ENCODE measurements at places on chromosomes 6 and 20.

GRCh38 chr6:7008451-7008988 lies 99.2 kb upstream of the RREB1 start:
- no peak for DNase-seq

DNA sequence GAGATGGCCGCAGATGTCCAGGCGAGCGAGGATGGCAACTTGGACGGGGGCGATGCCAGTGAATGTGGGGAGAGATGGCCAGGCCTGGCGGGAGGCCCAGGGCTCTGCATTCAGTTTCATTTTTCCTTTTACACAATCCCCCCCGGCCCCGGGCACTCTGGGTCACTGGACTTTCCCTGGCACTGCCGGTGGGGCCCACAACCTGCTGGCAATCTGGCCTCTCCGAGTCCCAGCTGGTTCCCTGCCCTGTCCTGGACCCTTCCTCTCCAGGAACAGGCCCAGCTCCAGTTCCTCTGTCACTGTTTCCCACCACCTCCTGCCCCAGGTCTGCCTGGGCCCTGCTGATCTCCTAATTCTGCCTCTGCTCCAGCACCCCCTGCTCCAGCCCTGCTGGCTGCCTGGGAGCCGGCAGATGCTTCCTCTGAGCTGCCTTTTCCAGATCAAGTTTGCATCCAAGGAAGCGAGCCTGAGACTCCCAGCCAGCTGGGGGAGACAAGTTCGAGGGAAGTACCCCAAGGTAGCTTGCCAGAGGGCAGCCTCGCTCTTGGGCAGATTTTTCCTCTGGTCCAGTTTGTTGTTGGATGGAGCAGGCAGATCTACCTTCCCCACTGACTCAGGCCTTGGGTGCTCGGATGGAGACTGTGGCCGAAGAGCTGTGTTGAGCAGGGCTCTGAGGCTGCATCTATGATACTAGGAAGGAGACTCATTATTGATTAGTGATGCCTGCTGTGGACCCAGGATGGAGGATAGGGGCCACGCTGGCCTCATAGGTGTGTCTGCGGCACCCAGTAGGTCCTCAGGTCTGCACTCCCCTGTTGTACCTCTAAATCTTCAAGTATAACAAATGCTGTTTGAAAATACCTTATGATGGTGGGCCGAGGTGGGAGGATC lies 83.2 kb downstream of the CEBPB start:
- DNase-seq, result no peak

GRCh38 chr6:43999628-44000027 lies 127.6 kb downstream of the MRPL14 start:
- no peak for DNase-seq

DNA sequence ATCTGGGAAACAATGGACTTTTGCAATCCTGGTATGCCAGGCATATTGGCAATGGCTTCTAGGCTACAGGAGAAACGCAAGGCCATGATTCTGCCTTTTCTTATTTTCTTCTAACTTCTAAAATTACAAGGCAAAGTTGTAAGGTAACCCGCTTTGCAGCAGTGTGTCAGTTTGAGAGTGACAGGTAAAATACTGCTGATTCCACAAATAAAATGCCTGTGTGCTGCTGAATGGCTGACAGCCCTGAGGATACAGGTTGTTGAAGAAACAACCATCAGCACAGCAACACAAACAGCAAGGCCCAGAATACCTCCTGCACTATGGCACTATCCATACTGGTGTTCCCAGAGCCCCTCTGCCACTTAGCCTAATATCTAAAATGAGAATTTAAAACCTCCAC lies 37.1 kb downstream of the SLC17A1 start:
- DNase-seq, result no peak

GRCh38 chr6:38387461-38387860 lies 252.3 kb downstream of the BTBD9 start:
- no peak for DNase-seq

DNA sequence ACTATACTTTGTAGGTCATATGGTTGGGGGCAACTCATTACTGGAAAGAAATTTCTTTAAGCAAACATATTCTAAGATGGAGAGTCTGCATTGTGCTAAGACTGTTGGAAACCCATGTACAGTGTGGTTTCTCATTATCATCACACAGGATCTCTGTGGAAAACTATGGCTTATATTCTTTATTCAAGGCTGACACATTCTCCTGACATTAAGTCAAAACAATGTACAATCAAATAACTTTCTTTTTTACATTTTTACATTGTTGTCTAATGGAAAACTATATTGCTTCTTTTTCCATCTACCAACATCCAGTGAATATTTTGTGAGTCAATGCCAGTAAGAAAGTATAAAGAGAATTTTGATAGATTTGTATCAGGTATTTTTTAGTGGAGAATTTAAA lies 417.6 kb downstream of the GRIK2 start:
- DNase-seq, result no peak

GRCh38 chr20:1378735-1379125 lies 14.1 kb downstream of the FKBP1A start:
- DNase-seq, result no peak

DNA sequence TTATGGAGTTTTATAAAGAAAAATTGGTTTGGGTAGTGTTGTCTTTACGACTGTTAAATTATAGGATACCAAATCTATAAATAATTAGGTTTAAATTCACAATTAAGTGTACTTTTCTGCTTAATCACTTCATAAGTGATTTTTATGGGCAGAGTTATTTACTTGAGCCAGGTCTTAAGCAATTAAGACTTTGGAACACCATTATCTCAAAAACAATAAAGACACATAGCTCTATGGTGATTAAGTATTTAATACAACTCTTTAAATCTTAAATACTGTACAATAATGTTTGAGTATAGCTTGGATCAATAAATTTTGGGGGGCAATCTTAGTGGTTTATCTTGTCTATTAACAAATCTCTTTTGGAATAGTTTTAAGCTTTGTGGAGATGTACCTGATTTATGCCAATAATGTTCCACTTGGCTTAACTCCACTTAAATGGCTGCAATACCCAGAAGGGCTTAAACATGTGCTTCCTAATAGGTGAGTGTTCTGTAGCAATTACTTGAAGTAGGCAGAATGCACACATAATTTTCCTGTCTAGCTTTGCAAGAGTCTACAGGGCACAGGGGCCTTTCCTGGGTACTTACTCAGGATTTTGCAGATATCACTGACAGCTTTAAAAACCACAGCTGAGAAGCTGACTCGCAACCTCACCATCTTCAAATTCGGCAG lies 7.5 kb downstream of the FERMT1 start:
- no peak for DNase-seq

GRCh38 chr20:60056407-60057122 lies 98.3 kb downstream of the CDH26 start:
- DNase-seq, result no peak

DNA sequence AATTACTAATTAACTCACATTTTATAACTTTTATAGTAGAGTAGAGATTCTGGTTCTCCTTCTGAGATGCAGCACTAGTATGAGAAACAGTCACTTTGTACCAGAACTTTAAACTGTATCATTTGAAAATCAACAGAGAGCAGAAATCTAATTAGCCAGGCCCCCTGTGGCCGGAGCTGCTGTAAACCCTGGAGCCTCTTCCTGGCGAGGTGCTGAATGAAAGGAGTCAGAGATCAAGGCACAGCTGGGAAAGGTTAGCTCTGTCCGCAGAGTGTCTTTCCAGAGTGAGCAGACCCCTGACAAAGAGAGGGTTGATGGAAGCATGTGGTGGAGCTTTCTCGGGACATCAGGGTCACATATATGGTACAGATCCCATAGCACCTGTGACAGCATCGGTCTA lies 703.8 kb downstream of the RFPL4B start:
- no peak for DNase-seq

- DNase-seq, result no peak
Measured at GRCh38 chr6:64074981-64075380, 439.4 kb downstream of the PHF3 start.

GRCh38 chr6:45505470-45505869 lies 127.7 kb upstream of the SUPT3H start:
- DNase-seq, result no peak

DNA sequence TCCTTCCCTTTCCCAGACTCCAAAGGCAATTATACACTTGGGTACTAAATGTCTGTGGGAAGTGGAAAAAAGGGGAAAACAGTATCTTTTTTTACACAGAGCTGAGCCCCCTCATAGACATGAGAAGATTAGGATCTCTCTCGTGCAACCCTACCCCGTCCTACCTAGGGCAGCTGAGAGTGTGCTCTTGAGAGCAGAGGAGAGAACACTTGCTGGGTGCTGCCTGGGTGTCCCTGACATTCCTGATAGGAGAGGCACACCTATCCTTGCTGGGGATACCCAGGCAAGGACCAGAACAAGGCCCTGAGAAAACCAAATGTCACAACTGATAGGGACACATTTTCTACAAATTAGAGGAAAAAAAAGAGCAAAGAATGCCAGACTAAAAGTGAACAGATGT lies 81.2 kb downstream of the PREP start:
- no peak for DNase-seq

- peak; percentile 12 for DNase-seq
Measured at GRCh38 chr6:42049948-42050296, 402 bp upstream of the TAF8 start.

DNA sequence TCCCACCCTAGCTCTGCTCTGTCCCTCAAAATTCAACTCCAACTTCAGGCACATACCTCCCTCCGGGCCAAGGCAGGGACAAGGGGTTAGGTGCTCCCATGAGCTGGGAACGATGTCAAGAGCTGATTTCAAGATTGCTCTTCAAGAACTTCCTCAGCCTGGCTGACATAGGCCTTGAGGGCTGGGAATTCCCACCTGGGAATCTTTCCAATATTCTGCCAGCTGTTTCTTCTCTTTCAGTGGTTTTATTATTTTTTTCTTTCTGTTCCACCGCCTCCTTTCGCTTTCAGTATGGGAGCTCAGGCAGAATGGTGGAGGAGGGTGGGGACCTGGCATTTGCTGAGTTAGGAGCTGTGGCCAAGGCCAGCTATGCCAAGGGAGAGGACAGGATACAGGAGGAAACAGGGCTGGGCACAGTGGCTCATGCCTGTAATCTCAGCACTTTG lies 33.7 kb downstream of the SRSF3 start:
- no peak for DNase-seq

- no peak for DNase-seq
Measured at GRCh38 chr20:8858181-8858787, 210.6 kb upstream of the PLCB4 start.

DNA sequence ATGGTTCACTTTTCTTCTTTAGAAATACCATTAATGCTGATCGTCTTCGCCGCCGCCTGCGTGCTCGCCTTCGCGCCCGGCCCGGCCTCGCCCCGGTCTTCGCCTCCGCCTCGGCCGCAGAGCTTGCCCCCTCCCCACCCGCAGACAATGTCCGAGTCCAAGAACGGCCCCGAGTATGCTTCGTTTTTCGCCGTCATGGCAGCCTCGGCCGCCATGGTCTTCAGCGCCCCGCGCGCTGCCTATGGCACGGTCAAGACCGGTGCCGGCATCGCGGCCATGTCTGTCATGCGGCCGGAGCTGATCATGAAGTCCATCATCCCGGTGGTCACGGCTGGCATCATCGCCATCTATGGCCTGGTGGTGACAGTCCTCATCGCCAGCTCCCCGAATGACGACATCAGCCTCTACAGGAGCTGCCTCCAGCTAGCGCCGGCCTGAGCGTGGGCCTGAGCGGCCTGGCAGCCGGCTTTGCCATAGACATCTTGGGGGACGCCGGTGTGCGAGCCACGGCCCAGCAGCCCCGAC lies 4.8 kb upstream of the PRPH2 start:
- DNase-seq, result no peak

GRCh38 chr6:87384449-87384848 lies 23.3 kb upstream of the CFAP206 start:
- DNase-seq, result no peak

DNA sequence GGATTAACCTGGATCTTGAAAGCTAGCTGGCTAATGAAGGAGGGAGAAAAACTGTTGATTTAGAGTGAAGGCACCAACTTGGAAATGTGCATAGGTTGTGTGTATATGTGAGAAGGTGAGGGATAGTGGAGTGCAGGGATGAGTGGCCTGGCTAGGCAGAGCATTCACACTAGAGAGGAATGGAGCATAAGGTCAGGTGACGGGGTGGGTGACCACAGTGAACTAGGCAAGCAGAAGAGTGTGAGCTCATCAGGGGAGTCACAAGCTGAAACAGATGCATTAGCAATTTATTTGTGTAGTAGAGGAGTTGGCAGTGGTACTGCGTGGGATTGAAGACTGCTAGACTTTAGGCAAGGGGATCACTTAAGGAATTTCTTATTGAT lies 10.5 kb downstream of the ANKRD66 start:
- no peak for DNase-seq

- DNase-seq, result no peak
Measured at GRCh38 chr20:51132279-51132678, 109.4 kb upstream of the KCNG1 start.

- no peak for DNase-seq
Measured at GRCh38 chr20:56439771-56440291, 27.8 kb downstream of the CASS4 start.

DNA sequence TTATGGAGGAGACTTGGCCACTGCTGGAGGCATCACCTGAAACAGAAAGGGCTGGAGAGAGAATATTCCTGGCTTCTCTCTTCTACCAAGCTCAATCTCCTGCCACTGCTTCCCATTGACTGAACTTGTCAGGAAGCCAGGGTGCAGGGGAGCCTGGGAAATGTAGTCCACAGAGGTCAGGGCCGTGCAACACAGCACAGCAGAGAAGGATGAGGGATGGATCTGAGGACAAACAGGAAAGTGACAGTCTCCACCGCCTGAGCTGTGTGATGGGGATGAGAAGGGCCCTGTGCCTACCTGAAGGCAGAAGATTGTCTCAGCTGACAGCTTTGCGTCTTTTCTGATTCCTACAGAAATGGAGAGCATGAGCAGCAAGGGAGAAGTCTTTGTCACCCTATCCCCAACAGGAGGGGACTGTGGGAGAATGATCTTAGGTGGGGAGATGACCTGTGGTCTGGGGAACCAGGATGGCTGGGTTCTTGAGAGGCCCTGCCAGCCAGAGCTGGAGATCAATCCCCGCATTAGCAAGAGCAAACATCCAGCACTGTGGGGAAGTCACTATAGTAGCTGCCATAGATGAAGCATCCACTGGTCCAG lies 114.2 kb downstream of the SNX5 start:
- no peak for DNase-seq

DNA sequence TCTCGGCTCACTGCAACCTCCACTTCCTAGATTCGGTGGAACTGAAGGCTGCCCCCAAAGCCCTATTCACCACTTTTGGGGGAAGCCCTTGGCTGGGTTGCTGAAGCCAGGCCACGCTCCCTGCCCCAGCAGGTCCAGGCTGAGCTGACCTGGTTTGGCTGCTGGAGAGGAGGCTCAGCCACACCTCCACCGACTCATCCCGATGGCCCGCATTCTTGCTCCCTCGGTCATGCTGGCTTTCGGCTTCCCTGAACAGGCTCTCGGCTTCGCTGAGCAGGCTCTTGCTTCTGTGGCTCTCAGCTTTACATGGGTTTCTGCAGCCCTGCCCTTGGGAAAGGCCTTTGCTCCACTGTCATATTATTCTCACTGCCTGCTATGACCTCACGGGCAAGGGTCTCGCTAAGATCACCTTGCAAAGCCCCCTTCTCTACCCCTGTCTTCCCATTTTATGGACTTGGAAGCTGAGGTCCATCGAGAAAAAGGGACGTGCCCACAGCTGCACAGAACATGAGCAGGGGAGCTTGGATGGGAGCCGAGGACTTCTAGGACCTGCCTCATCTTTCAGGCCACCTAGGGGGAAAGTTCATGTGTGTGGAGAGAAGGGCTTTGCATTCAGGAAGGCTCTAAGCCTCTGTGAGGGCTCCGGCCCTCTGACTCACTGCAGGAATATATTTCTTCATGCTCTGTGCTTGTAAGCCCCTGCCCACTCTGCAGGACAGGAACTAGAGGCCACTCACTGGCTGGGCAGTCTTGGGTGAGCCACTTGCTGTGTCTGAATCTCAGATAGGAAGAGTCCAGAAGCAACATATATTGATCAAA lies 15.6 kb downstream of the ARHGAP40 start:
- DNase-seq, result no peak

Measured in GM13976 (cell line).